ENCODE measurements at places on chromosomes 6 and 20.

GRCh38 chr6:157638779-157639178, 184.3 kb upstream of the SNX9 start:
- no peak for DNase-seq

DNA sequence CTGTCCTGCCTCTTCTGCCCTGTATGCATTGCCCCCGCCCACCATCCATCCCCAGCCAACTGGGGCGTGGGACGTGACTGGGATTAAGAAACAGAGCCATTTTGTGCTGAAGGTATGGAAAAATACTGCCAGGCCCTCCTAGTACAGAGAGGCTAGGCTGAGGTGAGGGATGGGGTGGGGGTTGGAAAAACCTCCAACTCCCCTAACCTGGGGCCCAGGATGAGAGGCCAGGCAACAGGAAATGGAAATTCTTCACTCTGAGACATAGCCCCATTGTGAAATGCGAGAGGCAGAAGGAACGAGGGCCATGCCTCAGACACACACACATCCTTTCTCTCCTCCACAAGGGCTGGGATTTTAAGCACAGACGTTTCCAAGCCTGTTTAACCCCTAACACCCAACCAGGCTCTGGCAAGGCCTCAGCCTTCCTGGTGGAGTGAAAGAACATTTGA, 19.9 kb downstream of the KCNK5 start:
- DNase-seq: no peak

DNA sequence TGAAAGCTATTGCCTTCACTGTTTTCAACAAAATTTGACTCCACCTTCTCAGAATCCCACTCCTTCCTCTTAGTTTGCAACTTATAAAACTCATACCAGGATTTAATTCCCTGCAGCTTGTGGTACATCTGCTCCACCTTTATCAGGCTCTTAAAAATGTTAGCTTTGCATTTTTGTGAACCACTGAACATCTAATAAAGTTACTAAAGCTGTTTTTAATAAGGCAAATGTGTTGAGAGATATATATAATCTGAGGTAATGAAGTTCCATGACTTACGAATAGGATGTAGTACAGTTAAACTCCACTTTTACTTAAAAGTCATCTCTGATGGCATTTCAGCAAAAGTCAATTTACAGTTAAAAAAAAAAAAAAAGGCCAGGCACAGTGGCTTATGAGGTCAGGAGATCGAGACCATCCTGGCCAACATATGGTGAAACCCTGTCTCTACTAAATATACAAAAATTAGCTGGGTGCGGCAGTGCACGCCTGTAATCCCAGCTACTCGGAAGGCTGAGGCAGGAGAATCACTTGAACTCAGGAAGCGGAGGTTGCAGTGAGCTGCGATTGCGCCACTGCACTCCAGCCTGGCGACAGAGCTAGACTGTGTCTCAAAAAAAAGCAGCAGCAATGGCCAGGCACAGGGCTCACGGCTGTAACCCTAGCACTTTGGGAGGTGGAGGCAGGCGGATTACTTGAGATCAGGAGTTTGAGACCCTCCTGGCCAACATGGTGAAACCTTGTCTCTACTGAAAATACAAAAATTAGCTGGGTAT, 106.2 kb downstream of the KIF13A start:
- no peak for DNase-seq

- no peak for DNase-seq
Measured at GRCh38 chr20:669573-669972, 6.0 kb downstream of the SCRT2 start.

- no peak for DNase-seq
Measured at GRCh38 chr20:45452238-45452637, 17.3 kb upstream of the WFDC2 start.

Measured in activated naive CD4-positive, alpha-beta T cell treated with anti-CD3 and anti-CD28 coated beads, Interleukin-2, amount 50 U/mL, for 16 hours (primary cell).